ENCODE measurements at places on chromosomes 16 and 17.

GRCh38 chr17:27566671-27567562, 64.1 kb upstream of the LGALS9 start:
- DNase-seq = no peak

DNA sequence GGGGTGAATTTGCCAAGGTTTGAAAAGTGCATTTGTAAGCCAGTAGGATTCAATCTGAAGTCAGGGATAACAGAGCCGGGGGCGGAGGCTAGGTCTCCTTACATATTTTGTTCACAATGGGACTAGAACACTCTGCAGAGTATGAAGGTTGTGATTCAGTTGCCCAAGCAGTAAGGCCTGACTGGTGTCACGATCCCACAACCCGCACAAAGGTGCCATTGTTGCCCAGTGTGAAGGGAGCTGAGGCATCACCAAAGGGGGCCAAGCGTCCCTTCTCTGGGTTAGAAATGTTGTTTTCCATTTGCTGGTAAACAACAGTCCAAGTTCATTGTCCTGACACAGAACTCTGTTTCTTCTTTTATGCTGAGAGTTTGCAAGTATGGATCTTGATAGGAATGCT, 471.8 kb downstream of the MAF start:
- DNase-seq = no peak

- peak; percentile 60 for DNase-seq
These were observed at the start of gene PRRT2 for GRCh38 chr16:29811896-29812665. TSS of gene PRRT2 (plus strand) at chr16:29812193. CDS start at chr16:29813055, 862 bp downstream.

DNA sequence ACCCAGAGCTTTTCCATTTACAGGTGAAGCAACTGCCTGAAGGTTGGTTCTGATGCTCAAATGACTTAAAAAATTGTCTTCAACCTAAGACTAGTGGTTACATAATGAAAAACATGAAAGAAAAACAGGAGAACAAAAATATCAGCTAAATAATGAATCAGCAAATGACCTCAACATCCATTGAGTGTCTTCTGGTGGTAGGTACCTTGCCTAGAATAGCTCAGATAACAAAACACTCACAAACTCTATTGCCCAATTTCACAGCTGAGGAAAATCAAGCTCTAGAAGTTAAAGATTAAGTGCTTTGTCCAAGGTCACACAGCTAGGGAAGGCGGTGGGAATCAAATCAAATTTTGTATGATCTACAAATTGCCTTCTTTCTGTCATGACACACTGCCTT, 304.6 kb upstream of the CDH11 start:
- no peak for DNase-seq

GRCh38 chr17:37826497-37827430, 81.9 kb upstream of the HNF1B start:
- DNase-seq = no peak

- DNase-seq = no peak
These were observed 715.1 kb downstream of the CDH11 start for GRCh38 chr16:64406770-64407181.

- no peak for DNase-seq
These were observed 173.3 kb downstream of the PRKCB start for GRCh38 chr16:24009098-24009497.

DNA sequence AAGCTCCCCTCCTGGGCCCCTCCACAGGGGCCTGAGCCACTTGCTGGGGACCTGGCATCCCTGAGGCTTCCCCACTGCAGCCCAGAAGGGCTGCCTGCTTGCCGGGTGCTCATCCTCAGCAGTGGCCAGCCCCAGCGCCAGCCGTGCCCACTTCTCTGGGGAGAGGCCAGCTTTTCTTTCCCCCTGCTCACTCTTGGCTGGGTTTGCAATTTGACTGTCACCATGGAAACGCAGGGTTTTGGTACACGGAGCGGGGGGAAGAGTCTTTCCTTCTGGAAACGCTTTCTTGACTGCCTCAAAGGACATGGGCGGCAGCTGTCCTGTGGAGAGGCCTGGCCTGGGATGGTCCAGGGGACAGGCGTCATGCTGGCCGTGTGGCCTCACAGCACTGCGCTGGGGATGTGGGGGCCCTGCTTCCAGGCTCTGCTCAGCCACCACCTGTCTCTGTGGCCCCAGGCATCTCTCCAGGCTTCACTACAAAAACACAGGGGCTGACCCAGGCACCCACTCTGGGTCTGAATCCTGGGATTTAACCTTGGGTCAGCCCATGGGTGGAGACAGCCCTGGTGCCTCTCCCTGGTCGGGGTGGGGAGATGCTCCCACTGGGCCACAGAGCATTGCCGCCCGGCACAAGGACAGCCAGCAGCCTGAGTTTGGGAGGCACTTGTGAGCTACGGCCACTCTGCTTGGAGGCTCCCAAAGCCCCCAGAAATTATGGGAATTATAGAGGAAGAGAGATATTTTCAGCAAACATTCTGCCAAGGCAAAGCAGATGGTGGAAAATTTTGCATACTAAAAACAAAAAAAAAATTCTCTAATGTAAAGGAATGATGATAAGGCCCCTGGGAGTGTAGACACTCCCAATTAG, 45.9 kb upstream of the DOC2B start:
- no peak for DNase-seq

DNA sequence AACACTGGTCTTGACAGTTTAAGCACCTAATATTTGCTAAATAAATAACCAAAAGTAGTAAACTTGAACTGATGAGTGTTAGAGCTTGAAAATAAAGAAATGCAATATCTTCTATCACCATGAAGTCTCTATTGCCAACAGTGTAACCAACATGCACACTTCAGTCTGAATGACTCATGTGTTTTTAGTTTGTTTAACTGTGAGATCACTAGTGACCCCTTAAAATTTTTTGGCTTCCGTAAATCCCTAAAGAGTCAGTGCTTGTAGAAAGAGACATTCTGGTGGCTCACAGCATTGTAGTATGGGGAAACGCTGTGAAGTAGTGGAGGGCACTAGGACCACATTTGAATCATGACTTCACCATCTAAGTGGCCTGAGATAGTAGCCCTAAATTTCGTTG, 341.1 kb downstream of the PMP22 start:
- DNase-seq = no peak

GRCh38 chr17:27810211-27810901, 10.0 kb upstream of the NOS2 start:
- peak; percentile 34 for DNase-seq

GRCh38 chr17:41666237-41666641, 22.4 kb upstream of the EIF1 start:
- no peak for DNase-seq

- no peak for DNase-seq
These were observed 9.8 kb upstream of the SMTNL2 start for GRCh38 chr17:4574448-4575045.

DNA sequence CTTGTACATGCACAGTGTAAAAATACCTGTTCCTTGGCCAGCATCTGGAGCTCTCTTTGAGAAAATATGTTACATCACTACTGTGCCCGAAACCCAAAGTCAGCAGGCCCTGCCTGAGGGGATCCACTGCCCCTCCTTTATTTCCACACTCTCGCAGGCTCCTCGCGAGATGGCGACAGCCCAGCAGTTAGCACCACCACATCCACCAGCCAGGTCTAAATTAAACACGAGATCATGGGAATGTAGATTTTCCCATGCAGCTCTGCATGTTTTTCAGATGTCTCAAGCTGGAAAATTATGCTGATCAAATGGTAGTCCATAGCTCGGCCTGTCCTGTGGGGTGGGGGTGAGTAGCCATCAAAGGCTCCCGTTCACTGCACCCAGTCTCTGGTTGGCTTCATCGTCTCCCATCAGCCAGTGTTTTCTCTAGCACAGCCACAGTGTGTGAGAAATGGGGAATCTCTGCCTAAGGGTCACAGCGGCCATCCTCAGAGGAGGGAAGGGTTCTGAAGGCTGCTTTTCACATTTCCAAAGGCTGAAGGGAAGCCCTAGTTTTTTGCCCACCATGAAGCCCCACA, 34.7 kb downstream of the EPN2 start:
- no peak for DNase-seq

- no peak for DNase-seq
These were observed 121.2 kb downstream of the SNX11 start for GRCh38 chr17:48228720-48229119.

DNA sequence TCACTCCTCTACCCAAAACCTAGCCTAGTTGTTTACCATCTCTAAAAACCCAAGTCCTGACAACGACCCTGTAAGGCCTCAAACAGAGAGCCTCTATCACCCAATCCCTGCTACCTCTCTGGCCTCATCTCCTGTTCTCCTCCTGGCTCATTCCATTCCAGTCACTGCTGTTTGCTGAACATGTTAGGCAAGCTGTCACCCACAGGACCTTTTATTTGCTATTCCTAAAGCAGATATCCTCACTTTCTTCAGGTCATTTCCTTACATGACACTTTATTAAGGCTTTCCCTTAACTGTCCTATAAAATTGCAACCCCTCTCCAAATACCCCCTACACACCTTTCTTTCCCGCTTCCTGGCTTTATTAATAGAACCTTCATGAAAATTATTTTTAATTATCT, 85.1 kb downstream of the KANSL1 start:
- DNase-seq = no peak

DNA sequence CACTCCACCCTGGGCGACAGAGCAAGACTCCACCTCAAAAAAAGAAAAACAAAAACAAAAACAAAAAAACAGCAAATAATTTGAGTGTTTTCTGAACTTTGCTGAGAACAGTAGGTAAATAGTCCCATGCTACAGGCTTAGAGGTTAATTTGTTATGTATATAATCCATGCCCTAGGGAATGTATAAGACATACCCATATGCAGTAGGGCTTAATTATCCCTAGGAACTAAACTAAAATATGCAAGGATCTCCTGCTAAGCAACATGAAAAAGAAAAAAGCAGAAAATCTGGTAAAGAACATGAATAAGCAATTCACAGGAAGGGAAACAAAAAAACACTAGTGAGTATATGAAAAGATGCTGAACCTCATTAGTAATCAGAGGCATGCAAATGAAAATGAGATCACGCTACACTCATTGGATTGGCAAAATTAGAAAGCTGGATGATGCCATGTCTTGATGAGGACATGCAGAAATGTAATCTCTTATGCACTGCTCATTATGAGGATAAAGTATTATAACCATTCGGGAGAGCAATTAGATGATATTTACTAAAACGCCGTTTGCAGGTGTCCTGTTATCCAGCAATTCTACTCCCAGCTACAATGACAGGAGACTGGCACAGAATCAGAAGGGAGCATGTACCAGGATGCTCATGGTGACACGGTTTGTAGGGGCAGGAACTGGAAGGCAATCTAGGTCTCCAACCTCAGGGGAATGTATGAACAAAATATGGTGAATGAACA, 5.6 kb downstream of the KCTD13 start:
- no peak for DNase-seq

GRCh38 chr16:66460703-66461102, 33.6 kb downstream of the BEAN1 start:
- DNase-seq = no peak

- no peak for DNase-seq
These were observed 137.6 kb downstream of the RBFOX3 start for GRCh38 chr17:79473111-79473875.

GRCh38 chr17:77332034-77332971, 191.5 kb downstream of the SEC14L1 start:
- DNase-seq = peak; percentile 48

DNA sequence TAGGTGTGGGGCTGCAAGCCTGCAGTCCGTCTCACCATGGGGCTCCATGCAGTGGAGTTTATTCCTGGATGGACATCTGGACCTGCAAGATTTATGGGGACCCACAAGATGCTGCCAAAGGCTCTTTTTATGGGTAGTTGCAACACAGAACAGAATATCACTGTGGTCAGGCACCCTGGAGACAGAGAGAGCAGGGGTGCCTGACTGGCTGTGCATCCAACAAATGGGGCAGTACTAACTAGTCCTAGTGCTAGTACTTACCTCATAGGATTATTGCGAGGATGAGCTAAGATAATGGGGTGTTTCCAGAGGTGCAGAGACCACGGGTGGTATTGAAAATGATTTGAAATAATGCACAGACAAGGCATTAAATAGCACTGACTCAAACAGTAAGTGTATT, 42.4 kb upstream of the MMP2 start:
- no peak for DNase-seq

GRCh38 chr17:61388561-61389356, 10.9 kb upstream of the TBX2 start:
- DNase-seq = no peak

DNA sequence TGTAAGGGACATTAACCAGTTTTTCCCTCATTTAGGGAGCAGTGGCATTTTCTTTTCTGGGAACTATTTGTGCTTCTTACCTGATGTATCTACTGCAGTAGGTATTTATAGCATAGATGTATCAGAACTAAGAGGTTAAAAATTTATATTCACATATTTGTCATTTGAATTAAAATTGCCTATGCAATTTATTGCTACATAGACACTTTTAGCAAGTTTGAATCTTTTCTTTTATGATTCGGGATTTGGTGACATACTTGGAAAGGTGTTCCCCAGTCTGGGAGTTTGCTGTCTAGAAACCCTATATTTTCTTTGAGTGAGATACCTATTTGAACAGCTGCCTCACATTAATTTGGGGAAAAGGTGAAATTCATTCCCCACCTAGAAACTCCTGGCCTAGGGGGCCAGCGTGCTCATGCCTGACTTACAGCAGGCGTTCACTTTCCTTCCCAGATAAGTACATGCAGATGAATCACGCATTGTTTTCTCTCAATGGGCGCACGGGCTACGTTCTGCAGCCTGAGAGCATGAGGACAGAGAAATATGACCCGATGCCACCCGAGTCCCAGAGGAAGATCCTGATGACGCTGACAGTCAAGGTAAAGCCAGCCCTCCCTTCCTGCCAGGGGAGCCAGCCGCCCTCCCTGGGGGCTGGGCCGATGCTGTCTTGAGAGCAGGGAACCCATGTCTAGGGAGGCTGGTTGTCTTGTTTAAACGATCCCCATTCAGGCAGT, 73.8 kb downstream of the SDR42E1 start:
- DNase-seq = no peak

GRCh38 chr16:65570261-65570660, 448.4 kb upstream of the CDH11 start:
- DNase-seq = no peak

GRCh38 chr17:40110026-40110845, 9.8 kb upstream of the NR1D1 start:
- no peak for DNase-seq

DNA sequence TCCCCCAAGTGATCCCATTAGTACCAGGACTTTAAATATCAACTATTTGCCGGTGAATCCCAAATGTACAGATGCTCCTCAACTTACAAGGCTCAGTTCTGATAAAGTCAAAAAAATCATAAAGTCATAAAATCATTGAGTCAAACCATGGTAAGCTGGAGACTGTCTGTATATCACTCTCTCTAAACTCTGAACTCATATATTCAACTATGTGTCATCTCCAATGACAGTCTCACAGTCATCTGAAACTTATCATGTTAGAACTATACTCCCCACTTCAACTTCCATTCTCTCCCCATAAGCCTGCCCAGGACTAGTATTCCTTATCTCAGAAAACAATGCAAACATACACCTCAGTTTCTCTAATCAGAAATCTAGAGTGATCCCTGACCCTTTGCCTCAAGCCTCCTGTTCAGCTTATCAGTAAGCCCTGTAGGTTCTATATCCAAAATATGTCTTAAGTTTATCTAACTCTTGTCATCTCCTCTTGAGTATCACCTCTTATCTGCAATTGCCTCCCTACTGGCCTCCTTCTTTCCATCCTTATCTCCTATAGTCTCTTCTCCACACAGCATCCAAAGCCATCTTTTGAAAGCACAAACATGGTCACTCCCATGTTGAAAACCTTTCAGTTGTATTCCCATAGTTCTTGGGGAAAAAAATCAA, 55.0 kb downstream of the SSH2 start:
- DNase-seq = no peak
